Immature natural killer cell (primary cell): ENCODE measurements at places on chromosomes 1 and 21.

GRCh38 chr21:29055080-29055479 is 18.4 kb downstream of the CCT8 start:
- H3K4me1 ChIP-seq: no peaks in the 10 kb centered on the region
- no peak for DNase-seq
- peaks cover 2% of the 10 kb centered on the region for H3K27me3 ChIP-seq
- H3K4me3 ChIP-seq: no peak overlapping the region
- peaks cover 18% of the 10 kb centered on the region for H3K36me3 ChIP-seq
- peak overlapping the region; percentile 10 for H3K27ac ChIP-seq

GRCh38 chr1:6730880-6731279 is 29.3 kb upstream of the DNAJC11 start:
- no peaks in the 10 kb centered on the region for H3K36me3 ChIP-seq
- no peak for DNase-seq
- no peak overlapping the region for H3K27ac ChIP-seq

GRCh38 chr1:174157157-174157806 is 2.0 kb upstream of the RABGAP1L start:
- DNase-seq: peak; percentile 33
- H3K4me3 ChIP-seq: peak overlapping the region; percentile 18
- H3K4me1 ChIP-seq: peaks cover 35% of the 10 kb centered on the region
- H3K36me3 ChIP-seq: no peaks in the 10 kb centered on the region
- no peak overlapping the region for H3K27ac ChIP-seq
- peaks cover 14% of the 10 kb centered on the region for H3K27me3 ChIP-seq

GRCh38 chr1:98386675-98387440 is 274.7 kb upstream of the SNX7 start:
- H3K4me1 ChIP-seq: peaks cover 34% of the 10 kb centered on the region
- peaks cover 6% of the 10 kb centered on the region for H3K36me3 ChIP-seq
- peaks cover 3% of the 10 kb centered on the region for H3K27me3 ChIP-seq
- no peak for DNase-seq
- H3K4me3 ChIP-seq: peak overlapping the region; percentile 36

DNA sequence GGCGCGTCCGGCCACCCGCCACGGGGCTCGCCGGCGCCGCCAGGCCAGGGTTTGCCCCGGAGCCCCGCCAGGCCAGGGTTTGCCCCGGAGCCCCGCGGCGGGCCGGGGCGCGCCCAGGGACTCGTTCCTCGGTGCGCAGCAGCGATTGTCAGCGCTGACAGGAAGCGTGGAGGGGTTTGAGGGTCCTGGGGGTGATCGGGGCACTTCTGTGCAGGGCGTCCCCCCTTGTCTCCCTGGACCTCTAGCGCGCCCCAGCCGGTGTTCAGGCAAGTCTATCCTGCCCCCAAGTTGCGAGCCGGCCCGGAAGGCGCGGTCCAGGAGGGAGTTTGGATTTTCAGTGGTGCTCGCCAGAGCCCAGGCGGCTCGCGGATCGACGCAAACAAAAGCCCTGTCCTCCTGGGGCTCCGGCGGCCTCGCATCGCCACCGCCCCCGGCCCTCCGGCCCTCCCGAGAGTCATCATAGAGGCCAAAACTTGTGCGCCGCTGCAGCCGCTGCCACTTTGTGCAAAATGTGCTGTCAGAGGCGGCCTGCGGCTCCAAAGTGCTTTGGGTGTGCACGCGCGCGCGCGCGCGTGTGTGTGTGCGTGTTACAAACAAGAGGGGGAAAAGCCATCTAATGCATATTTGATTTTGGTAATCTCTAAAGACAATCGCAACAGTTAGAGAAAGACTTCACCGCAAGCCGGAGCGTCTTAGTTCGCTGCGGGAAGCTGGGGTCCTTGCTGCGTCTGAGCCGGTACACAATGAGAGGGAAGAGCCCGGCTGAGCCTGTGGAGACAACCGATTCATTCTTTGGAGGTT is 1.0 kb downstream of the ROR1 start:
- DNase-seq: no peak
- H3K4me1 ChIP-seq: peaks cover 22% of the 10 kb centered on the region
- peaks cover 6% of the 10 kb centered on the region for H3K36me3 ChIP-seq
- H3K4me3 ChIP-seq: peak overlapping the region; percentile 66

GRCh38 chr21:33434770-33435360 is 31.7 kb downstream of the IFNGR2 start:
- H3K4me1 ChIP-seq: no peaks in the 10 kb centered on the region
- H3K27ac ChIP-seq: no peak overlapping the region
- H3K4me3 ChIP-seq: no peak overlapping the region
- H3K27me3 ChIP-seq: no peaks in the 10 kb centered on the region

DNA sequence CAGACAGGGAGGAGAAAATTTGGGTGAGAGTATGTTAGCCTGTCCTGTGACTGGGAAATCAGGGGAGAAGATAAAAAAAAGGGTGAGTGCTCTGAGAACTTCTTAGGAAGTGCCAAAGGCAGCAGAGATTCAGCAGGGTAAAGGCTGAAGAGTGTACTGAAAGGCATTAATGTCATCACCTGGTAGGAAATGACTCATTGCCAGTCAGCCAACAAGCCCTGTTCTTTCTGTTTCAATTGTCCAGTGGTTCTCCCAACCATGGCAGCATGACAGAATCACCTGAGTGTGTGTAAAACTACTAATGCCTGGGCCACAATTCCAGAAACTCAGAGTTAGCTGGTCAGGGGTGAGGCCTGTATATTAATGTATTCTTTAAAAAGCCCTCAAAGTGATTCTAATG is 83.5 kb downstream of the INTS7 start:
- H3K27ac ChIP-seq: no peak overlapping the region
- DNase-seq: no peak
- peaks cover 2% of the 10 kb centered on the region for H3K36me3 ChIP-seq
- no peaks in the 10 kb centered on the region for H3K27me3 ChIP-seq
- H3K4me1 ChIP-seq: peaks cover 2% of the 10 kb centered on the region
- no peak overlapping the region for H3K4me3 ChIP-seq

DNA sequence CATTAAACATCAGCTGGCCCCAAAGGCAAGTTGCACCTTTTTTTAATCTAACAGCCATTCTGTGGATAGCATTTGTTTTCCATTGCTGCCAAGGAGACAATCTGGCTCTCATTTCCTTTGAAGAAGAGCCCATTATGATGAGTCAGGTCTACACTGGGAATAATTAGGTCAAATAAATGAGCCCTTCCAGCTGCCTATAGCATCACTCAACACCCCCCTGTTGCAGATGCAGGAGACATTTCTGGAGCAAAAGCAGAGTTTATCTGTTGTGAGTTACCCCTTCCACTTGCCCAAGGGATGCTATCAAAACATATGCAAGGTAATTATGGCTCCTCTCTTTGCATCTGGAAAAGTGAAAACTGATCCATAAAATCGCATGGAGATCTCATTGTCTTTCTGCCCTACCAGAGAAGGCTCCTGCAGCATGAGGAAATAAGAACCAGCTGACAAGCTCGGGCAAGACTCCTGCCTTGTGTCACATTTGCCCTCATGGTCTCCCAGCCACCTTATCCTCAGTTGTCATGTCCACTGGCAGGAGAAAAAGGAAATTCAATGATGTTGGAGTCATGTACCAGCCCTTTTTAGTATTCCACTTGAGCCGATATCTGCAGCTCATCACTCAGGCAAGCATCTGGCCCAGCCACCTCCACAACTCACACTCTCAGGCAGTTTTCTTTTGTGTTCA is 135.9 kb downstream of the SLC30A10 start:
- H3K27ac ChIP-seq: no peak overlapping the region
- H3K27me3 ChIP-seq: no peaks in the 10 kb centered on the region
- H3K4me1 ChIP-seq: no peaks in the 10 kb centered on the region
- no peak for DNase-seq
- no peak overlapping the region for H3K4me3 ChIP-seq

- peak; percentile 43 for DNase-seq
- H3K27ac ChIP-seq: no peak overlapping the region
- no peaks in the 10 kb centered on the region for H3K4me1 ChIP-seq
- no peak overlapping the region for H3K4me3 ChIP-seq
- H3K36me3 ChIP-seq: peaks cover 25% of the 10 kb centered on the region
Measured at GRCh38 chr1:185170291-185170848, 13.4 kb downstream of the SWT1 start.

DNA sequence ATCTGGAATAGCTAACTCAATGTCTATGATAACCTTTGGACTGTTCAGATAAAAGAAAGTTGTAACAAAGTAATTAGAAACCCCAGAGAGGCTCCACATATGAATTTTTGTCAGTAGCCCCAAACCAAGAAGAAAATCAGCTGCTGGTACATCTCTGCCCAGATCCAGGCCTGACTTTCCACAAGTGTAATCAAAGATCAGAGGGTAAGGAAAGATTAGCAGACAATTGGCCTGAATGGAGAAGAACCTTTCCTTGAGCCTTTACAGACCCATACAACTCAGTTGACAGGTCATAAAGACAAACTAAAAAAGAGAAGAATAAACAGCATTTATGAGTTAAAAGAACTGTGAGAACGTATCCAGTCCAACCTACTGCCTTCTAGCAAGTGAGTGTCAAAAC is 366.7 kb upstream of the PKN2 start:
- no peaks in the 10 kb centered on the region for H3K36me3 ChIP-seq
- no peaks in the 10 kb centered on the region for H3K27me3 ChIP-seq
- no peak overlapping the region for H3K4me3 ChIP-seq
- DNase-seq: no peak

- H3K4me3 ChIP-seq: peak overlapping the region; percentile 81
- H3K36me3 ChIP-seq: peaks cover 26% of the 10 kb centered on the region
- H3K4me1 ChIP-seq: peaks cover 28% of the 10 kb centered on the region
- H3K27ac ChIP-seq: peak overlapping the region; percentile 94
- DNase-seq: peak; percentile 67
Measured at GRCh38 chr1:181062836-181063428, 25.6 kb upstream of the IER5 start.

DNA sequence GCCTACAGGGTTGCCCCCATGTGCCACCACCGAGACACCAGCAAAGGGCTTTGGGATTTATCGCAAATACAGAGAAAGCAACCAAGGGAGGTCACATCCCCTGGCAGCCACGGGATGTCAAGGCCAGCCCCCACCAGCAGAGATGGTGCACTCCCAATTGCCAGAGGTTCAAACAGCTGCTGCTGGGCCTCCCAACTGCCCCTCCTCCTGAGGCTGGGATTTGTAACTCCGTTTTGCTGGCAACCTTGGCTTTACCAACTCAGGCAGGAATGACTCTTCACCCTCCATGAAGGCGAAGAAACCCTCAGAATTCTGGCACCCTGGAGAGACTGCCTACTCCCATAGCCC is 11.6 kb downstream of the TMEM53 start:
- H3K36me3 ChIP-seq: peaks cover 4% of the 10 kb centered on the region
- no peak for DNase-seq
- H3K4me1 ChIP-seq: peaks cover 6% of the 10 kb centered on the region
- H3K27me3 ChIP-seq: no peaks in the 10 kb centered on the region

- no peaks in the 10 kb centered on the region for H3K36me3 ChIP-seq
- no peak overlapping the region for H3K27ac ChIP-seq
- no peaks in the 10 kb centered on the region for H3K4me1 ChIP-seq
- no peak for DNase-seq
- no peak overlapping the region for H3K4me3 ChIP-seq
Measured at GRCh38 chr1:119660253-119661083, 12.4 kb upstream of the ZNF697 start.

DNA sequence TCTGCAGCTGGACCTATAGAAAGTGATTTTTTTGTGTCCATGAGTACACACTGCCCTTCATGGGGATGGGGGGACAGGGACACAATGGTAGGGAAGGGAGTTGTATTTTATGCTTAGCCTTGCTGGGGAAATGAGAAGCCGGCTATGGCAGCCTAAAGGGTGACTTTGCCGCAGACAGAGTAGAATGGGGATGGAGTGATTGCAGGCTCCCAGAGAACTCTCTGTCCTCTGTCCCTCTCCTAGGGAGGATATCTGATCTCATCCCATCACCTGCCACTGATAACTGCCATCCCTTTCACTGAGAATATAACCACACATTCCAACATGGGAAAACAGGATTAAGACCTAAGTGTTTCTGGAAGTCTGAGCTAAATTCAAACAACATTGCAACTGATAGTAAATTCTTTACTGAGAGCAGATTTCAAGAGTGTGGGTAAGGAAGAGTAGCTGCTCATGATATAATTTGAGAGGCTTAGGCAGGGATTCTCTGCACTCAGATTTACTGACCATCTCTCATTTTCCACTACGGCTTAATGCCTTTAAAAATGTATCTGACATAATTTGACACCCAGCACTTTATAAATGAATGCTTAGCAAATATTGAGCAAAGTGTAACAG is 13.9 kb downstream of the SH2D1B start:
- DNase-seq: no peak
- H3K4me1 ChIP-seq: peaks cover 88% of the 10 kb centered on the region
- H3K27me3 ChIP-seq: no peaks in the 10 kb centered on the region

- DNase-seq: no peak
- H3K36me3 ChIP-seq: no peaks in the 10 kb centered on the region
- H3K27ac ChIP-seq: no peak overlapping the region
- H3K27me3 ChIP-seq: no peaks in the 10 kb centered on the region
- H3K4me1 ChIP-seq: no peaks in the 10 kb centered on the region
- no peak overlapping the region for H3K4me3 ChIP-seq
Measured at GRCh38 chr1:2607641-2608091, 21.1 kb downstream of the PRXL2B start.

GRCh38 chr1:21064057-21064456 is 112.6 kb downstream of the EIF4G3 start:
- DNase-seq: no peak
- H3K27ac ChIP-seq: no peak overlapping the region
- H3K27me3 ChIP-seq: no peaks in the 10 kb centered on the region
- no peaks in the 10 kb centered on the region for H3K4me1 ChIP-seq

DNA sequence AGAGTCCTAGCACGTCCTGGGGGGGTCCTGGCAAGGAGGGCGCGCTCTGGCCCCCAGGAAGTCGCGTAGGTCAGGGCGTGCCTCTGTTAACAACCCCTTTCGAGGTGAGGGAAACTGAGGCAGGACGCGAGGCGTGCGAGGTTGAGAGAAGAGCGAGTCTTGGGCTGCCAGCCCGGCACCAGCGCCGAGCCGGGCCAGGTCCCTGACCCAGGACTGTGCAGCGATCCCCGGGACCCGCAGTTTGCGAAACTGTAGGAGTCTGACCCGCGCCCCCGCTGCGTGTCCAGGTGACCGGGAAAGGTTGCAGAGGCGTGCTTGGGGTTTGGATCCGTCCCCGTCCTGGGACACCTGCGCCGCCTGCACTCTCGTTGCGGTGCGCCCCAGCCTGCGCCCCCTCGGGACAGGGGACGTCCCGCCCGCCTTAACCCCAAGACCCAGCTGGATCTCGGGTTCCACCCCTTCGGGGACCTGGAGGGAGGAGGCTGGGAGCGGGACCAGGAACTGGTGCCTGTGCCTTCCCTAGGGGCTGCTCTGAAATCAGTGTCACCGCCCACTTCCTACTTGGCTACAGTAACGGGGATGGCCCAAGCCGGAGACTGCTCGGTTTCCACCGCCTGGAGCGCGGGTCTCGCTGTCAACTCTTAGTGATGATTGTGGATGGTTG is 493 bp downstream of the DISC1 start:
- peaks cover 5% of the 10 kb centered on the region for H3K27me3 ChIP-seq
- peak overlapping the region; percentile 70 for H3K27ac ChIP-seq
- H3K4me1 ChIP-seq: peaks cover 30% of the 10 kb centered on the region
- no peaks in the 10 kb centered on the region for H3K36me3 ChIP-seq
- peak; percentile 22 for DNase-seq
- peak overlapping the region; percentile 79 for H3K4me3 ChIP-seq

- H3K27me3 ChIP-seq: no peaks in the 10 kb centered on the region
- H3K27ac ChIP-seq: no peak overlapping the region
- H3K4me3 ChIP-seq: no peak overlapping the region
Measured at GRCh38 chr1:2399890-2400575, 8.4 kb downstream of the RER1 start.
